ENCODE measurements at places on chromosomes 3 and 15.

DNA sequence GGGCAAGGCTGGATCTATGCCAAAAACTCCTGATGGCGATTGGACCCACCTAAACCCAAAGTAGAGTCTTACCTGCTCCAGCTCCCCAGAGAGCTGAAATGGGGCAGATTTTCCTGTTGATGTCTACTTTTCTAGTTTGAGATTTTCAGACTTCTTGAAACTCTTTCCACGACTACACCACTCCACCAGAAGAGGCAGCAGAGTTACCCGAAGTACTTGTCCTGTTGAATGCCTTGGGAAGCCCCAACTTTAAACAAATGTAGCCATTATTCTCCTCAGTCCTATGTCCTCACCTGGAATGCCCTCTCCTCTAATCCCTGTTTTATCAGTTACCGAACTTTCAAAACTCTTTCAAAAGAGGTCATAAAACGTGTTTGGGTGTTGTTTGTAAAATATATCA, 843.8 kb downstream of the VGLL3 start:
- DNase-seq, result no peak

DNA sequence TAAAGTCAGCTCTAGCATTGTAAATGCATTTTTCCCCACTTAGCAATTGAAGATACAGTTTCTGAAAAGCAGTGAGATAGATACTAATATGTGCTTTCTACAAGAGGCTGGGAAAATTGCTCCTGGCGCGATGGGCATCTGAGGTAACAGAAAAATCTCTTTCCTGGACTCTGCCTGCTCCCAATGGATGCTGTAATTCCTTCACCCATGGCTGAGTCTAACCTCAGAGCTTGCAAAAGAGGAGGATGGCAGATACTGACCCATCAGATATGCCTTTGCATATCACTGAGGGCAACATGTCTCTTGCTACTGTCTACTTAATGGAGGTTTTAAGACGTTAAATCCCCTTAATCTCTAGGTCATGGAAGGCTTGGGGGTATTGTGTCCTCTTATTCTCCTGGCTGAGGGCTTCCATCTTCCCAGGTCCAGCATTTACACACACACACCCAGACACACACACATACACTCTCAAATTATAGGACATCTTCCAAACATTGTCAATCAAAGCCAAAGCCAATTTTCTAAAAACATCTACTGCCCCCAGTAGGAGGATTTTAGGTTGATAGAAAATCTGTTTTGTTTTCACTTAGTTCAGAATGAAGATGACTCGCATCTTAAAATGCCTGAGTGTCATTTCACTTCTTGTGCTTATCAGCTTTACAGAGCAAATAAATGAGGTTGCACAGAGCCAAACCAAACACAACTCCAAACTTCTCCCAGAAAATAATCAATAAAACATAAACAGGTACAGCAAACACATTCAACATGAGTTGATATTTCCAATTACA, 2.4 kb downstream of the TRPM1 start:
- no peak for DNase-seq

DNA sequence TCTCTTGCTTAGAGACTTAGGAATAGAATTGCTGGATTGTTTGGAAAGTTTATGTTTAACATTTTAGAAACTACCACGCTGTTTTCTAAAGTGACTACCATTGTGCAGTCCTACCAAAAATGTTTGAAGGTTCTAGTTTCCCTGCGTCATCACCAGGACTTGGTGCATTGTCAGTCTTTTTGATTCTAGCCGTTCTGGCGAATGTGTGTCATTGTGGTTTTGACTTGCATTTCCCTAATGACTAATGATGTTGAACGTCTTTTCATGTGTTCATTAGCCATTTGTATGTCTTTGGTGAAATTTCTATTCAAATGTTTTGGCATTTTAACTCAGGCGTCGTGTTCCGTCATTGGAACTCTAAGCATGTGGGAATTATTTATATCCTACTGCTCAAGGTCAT, 58.0 kb downstream of the CHD2 start:
- peak; percentile 76 for DNase-seq

DNA sequence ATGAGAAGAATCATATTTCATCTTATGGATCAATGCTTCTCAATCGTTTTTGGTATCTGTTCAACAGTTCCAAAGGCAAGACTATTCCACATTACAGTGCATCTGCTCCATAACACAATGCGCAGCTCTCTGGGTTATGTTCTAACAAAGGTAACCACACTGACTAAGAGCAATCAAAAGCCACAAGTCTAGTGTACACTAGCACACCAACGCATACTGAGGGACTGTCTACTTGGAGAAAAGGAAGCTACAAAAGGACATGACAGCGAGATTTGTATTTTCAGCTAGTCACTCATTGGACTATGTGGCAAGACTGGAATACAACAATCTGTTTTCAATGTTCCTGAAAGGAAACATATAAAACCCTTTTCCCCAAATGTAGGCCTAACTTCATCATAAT, 35.8 kb downstream of the SETD2 start:
- peak; percentile 8 for DNase-seq

DNA sequence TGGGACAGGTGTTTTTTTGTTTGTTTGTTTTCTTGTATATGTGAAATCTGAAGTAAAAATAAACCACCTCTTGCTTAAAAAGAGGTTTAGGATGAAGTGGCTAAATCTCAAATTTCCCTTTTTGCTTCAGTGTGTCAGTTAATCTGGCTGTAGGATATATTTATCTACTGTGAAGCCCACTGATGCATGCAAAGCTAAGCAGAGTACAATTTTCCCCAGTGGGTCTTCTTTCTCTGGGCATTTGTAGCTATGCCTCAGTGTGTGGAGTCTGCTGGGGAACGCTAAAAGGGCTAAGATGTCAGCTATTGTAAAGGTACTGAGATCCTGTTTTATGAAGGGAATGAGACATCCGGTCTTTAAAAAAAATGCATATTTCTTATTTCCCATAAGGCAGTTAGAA, 190.6 kb downstream of the TCF12 start:
- no peak for DNase-seq

GRCh38 chr3:71172189-71172588, 411.3 kb downstream of the FOXP1 start:
- DNase-seq, result no peak

DNA sequence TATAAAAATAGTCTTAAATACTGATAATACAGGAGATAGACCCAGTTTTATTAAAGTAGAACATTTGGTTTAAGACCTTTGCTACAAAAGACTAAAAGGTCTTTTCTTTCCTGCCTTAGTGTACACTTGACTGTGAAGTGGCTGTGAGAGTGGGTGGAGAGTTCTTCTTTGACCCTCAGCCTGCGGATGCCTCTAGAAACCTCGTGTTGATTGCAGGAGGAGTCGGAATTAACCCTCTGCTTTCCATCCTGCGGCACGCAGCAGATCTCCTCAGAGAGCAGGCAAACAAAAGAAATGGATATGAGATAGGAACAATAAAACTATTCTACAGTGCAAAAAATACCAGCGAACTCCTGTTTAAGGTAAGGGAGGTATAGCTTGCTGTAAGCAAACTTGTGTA, 36.5 kb downstream of the OXNAD1 start:
- DNase-seq, result peak; percentile 38

- DNase-seq, result peak; percentile 66
These were observed at the start of gene SATB1 for GRCh38 chr3:18424729-18425640. Gene SATB1, minus strand, starts transcription at chr3:18425339. Its CDS starts 4,372 bp downstream, at chr3:18420967.

- DNase-seq, result no peak
These were observed 75.4 kb upstream of the PLXNA1 start for GRCh38 chr3:126907557-126907956.
